ENCODE measurements at places on chromosomes 7 and 10.

- DNase-seq: no peak
These were observed 108.5 kb downstream of the ZRANB1 start for GRCh38 chr10:125050383-125050782.

DNA sequence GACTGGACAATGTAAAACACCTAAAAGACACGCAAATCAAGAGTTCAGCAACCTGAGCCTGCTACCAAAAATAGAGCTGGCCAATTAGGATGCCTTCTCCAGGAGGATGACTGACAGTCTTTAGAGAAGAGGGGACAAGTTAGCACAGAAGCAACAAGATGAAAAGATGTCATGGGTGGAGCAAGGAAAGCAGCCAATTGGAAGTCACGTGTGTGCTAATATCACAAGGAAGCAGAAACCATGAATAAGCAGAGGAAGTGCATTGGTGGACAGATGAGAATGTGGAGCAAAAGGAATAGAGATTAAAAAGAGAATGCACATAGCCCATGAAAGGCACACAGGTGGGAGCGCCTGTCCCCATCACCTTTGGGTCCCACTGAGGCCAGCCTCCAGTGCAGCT lies 148.1 kb downstream of the SLC25A13 start:
- no peak for DNase-seq

- no peak for DNase-seq
These were observed 22.4 kb downstream of the LDB3 start for GRCh38 chr10:86690657-86691084.

DNA sequence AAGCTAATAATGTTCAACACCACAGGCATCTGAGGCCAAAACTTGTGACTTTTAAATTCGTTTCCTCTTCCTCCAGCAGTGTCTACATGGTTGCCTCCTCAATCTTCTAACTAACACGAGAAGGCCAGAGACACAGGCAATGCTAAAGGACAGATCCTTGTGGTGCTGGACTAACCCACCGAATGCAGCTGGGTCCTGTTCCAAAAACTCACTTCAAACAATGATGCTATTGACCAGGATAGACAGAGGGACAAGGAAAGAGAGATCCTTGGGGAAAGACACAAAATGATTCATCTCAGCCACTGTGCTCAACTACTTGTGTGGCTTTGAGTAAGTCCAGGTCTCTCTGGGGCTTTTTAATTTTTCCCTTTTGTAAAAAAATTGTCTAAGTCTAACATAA lies 107.6 kb downstream of the KCNMA1 start:
- no peak for DNase-seq

GRCh38 chr7:131075406-131075805 lies 252.3 kb upstream of the MKLN1 start:
- DNase-seq: no peak

DNA sequence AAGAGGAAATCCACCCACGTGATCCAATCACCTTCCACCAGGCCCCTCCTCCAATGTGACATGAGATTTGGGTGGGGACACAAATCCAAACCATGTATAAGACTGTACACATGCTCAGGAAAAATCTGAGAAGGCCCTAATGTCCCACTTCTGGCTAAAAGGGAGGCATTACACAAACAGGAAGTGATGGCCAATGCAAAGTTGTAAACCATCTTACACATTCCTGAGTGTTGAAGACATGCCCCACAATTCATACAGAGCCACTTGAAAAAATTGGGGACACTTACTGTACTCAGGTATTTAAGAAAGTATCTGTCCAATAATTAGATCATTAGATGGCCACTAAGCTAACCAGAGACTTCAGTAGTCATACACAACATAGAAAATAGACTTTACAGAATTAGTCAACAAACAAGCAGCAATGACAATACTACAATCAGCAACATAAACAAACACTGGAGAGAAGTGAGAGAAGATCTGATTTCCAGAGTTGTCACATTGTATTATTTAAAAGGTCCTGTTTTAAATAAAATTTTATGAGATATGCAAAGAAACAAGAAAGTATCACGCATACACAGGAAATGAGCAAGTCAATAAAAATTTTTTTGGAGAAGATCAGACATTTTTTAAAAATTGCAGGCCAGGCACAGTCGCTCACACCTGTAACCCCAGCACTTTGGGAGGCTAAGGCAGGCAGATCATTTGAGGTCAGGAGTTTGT lies 143.3 kb downstream of the DGKI start:
- DNase-seq: no peak

DNA sequence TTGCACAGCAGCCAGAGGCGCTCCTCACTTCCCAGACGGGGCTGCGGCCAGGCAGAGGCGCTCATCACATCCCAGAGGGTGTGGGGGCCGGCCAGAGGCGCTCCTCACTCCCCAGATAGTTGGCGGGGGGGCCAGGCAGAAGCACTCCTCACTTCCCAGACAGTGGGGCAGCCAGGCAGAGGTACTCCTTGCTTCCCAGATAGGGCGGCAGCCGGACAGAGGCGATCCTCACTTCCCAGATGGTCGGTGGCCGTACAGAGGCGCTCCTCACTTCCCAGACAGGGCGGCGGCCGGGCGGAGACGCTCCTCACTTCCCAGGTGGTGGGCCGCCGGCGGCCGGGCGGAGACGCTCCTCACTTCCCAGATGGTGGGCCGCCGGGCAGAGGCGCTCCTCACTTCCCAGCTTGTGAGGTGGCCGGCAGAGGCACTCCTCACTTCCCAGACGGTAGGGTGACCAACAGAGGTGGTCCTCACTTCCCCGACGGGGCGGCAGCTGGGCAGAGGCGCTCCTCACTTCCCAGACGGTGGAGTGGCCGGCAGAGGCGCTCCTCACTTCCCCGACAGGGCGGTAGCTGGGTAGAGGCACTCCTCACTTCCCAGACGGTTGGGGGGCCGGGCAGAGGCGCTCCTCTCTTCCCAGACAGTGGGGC lies 26.5 kb downstream of the CCNY start:
- DNase-seq: no peak

DNA sequence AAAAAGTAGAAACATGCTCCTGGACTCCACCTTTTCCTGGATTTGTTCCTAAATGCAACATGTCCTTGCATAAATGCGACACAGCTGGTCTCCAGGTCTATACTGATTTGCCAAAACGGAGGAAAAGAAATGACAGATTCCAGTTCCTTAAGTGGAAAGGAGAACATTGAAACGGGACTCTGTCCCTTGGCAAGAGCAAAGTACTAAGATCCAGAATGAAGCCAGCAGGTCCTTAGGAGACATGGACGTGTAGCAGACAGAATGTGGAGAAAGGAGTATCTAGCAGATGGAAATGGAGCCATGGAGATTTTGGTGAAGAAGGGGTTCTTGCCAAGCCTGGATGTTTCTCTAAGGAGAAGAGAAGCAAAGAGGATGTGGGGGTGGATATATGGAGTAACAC lies 16.2 kb downstream of the PIP start:
- DNase-seq: no peak

GRCh38 chr7:155964543-155964942 lies 152.3 kb upstream of the SHH start:
- no peak for DNase-seq

GRCh38 chr7:83457022-83457892 lies 191.7 kb downstream of the SEMA3E start:
- DNase-seq: no peak

DNA sequence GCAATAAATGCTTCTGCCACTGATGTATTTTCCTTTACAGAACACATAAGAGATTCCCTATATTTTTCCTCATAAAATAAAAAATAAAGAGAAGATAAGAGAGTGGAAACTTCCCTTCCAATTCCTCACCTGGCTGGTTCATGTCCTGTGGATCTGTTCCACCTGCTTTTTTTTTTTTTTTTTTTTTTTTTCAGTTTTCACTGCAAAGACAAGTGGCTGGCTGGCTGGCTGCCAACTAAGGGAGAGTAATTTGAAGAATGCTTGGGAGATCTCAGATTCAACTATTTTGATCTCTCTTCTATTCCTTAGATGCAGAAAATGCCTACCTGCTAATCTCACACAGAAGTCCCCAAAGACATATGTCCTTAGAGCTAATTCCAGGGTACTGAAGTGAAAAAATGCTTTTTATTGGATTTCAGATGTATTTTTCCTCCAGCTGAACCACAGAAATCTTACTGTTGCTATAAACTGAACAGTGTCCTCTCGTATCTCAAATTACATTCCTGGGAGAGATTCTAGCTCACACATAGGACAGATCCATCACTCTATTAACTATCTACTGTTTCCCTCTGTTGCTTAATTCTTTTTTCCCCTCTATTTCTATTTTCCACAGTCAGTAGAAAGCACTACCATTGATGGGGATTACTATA lies 120.8 kb downstream of the NRCAM start:
- DNase-seq: no peak

DNA sequence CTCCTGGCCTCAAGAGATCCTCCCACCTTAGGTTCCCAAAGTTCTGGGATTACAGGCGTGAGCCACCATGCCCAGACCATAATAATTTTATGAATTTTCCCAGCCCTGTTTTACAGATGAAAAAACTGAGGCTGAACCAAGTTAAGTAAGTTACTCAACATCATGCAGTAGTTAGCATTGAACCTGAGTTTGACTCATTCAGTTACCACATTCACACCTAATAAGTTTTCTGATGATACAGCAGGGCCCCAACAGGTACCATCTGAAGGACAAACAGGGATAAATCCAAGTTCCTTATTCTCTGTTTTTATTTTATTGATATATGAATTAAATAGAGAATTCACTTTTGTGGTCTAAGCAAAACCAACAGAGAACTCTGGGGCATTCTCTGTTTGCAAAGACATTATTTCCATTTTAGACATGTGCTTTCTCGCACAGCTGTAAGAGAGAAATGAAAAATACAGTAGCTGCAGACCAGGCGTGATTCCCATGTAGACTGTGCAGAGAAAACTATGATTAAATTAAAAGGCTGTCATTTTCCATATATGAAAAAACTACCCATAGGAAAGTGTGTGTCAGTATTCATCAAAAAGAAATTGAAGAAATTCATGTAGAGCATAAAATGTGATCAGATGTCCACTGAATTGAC lies 26.6 kb downstream of the APBB1IP start:
- DNase-seq: no peak

GRCh38 chr7:1939434-1940401 lies 269.6 kb downstream of the ELFN1 start:
- DNase-seq: peak; percentile 69

GRCh38 chr7:5041047-5041446 lies 4.6 kb upstream of the RBAK start:
- peak; percentile 34 for DNase-seq

DNA sequence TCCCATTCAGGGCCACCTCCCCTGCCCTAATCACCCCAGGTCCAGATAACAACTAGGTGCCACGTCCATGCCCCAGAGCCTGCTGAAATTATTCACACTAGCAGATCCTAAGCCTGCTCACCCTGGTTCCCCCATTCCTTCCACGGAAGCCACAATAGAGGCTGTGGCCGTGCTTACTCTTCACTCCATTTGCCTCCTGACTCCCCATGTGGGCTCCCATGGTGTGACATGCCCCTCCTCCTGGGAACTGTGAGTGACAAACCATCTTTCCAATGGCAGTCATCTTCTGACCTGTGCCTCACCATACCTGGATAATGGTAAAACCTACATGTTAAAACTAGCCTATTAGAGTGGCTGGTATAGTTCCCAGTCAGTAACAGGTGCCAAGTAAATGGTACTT lies 216.2 kb upstream of the PRKCQ start:
- no peak for DNase-seq

- DNase-seq: no peak
These were observed 70.4 kb upstream of the DNAJB12 start for GRCh38 chr10:72425133-72425532.

DNA sequence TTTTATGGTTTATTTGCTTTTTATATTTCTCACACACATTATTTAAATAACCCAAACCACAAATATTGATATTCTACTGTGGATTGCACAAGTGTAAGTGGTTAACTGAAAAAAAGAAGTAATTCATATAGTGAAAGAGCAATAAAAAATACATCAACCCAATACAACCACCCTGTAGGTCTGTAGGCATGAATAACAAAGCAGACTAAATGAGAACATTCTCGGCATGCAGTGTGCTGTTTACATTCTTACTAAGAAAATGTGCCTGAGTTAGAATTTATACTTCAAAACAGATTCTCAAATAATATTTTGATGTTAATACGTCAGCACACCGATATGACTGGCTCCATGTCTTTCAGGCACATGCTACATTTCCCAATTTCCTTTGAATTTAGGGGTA lies 660.8 kb downstream of the MAGI2 start:
- DNase-seq: no peak

DNA sequence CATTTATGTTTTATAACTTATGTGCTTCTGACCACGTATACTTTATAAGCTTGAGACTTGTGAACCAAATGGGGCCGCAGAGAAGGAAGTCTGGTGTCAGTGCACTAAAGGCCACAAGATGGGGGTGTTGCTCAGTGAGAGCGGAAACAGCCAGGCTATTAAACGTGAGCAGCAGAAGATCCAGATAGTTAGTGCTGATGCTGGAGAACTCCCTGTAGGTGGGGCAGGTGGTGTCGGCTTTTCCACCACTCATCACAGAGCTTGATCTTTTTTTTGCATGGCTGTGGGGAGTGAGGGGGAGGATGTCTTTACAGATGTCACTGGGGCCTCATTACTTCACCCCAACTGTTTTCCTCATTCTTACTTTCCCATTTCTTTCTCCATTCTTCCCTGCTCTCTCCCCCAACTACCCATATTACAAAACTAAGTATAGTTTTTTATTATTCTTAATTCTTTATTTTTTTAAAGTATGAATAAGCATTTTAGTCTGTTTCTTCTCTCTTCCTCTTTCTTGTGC lies 34.7 kb downstream of the ACADSB start:
- peak; percentile 36 for DNase-seq

GRCh38 chr7:3283130-3283704 lies 17.8 kb upstream of the SDK1 start:
- DNase-seq: no peak

GRCh38 chr10:4807761-4808507 lies 18.1 kb upstream of the AKR1E2 start:
- no peak for DNase-seq

DNA sequence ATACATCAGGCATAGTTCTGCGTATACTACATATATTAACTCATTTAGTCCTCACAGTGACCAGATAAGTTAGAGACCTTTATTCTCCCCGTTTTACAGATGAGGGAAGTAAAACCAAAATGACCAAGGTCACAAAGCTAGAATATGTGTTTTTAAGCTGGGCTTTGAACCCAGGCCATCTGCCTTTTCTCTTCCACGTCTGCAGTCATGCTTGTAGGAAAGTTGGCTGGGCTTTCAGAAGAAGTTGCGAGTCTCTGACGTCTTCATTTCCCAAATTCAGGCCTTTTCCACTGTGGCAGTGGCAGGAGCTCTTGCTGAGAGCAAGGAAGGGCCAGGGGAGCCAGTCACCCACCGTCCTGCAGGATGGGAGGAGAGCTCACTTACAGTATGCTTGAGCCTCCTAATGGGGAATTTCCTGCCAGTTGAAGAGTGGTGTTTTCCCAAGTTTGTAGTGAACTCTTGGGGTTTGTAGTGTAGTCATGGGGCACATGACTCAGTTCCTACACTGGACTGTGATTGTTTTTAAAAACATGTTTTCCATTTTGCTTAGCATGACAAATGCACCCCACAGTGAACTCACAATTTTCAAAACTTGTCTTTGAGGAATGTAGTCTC lies 34.2 kb downstream of the CYP17A1 start:
- no peak for DNase-seq

DNA sequence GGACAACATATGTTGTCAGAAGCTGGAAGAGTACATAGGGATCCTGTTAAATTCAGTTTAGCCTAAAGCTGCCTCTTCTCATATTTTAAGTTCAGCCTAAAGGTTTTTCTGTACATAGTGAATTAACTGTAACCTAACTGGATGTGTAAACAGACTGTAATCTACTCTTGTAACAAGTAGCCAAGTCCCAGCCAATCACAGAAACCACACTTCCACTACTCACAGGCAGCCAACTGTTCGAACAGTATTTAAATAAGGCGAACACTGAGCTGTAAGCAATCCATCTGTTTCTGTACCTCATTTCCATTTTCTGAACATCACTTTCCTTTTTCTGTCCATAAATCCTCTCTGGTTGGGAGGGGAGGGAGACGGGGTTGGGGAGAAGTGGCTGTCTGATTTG lies 15.0 kb upstream of the STN1 start:
- no peak for DNase-seq

All from activated naive CD8-positive, alpha-beta T cell treated with anti-CD3 and anti-CD28 coated beads, Interleukin-2, amount 10 ng/mL, durations not matched to agents 7 days and 5 days (primary cell).